ENCODE measurements at places on chromosomes 12 and 14.

- no peak for DNase-seq
Observed at GRCh38 chr12:13404631-13405473, 208.3 kb downstream of the EMP1 start.

DNA sequence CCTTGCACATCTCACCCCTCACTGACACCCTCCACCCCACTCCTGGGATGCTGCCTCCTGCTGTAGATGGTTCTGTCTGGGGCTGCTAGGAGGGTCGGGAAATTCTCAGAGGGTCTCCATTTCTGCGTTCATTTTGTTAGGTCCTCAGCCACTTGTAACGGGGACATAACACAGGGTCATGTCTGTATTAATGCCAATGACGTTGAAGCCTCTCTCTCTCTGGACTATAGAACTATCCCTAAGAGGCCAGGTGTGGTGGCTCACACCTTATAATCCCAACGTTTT is 14.6 kb downstream of the SIVA1 start:
- no peak for DNase-seq

GRCh38 chr12:106080041-106080790 is 58.5 kb downstream of the NUAK1 start:
- DNase-seq, result no peak

GRCh38 chr12:118189741-118190191 is 53.8 kb downstream of the PEBP1 start:
- DNase-seq, result no peak

DNA sequence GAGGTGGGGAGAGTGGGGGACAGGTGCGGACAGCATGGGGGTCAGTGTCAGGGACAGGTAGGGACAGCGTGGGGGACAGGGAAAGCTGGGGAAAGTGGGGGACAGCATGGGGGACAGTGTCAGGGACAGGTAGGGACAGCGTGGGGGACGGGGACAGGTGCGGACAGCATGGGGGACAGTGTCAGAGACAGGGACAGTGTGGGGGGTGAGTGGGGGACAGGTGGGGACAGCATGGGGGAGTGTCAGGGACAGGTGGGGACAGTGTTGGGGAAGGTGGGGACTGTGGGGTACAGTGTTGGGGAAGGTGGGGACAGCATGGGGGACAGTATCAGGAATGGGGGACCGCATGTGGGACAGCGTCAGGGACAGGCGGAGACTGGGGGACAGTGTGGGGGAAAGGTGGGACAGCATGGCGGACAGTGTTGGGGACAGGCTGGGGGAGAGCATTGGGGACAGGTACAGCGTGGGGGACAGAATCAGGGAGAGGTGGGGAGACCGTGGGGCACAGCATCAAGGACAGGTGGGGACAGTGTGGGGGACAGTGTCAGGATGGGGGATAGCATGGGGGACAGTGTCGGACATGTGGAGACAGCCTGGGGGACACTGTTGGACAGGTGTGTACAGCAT is 96.1 kb downstream of the TMEM121 start:
- no peak for DNase-seq

DNA sequence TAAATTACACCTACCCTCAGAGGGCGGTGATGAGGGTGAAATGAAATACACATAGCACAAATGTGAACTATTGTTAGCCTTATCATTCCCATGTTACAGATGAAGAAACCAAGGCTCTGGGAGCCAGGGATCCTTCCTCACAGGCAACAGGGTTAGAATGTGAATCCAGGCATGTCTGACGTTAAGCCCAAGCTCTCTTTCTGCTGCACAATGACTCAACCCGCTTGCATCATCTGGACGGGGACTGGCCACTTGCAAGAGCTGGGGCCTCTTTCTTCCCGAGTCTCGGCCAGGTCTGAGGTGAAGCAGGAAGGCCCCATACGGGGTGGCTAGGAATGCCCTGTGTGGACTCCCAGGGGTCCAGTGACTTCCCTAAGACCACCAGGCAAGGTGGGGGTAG is 105.2 kb downstream of the RBM19 start:
- no peak for DNase-seq

GRCh38 chr12:57861967-57862366 is 15.4 kb upstream of the CTDSP2 start:
- DNase-seq, result no peak

All from T-helper 17 cell (primary cell).